ENCODE measurements at places on chromosomes 4 and X.

DNA sequence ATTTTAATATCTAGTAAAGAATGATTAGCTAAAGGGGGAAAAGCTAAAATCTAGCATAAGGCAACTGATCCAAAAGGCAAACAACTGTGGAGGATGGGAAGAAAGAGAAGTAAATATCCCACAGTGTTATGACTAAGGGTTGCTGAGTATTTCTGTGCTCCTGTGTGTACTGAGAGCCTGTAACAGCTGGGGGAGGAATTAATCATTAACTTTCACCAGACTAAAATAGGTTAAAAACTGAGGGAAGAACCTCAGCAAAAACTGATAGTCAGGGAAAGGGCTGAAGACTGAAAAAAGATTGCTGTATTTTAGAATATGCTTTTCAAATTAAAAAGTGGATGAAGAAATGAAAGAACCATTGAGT, 365.9 kb downstream of the CXXC4 start:
- no peak for DNase-seq

GRCh38 chr4:139633195-139633594, 32.4 kb upstream of the MGST2 start:
- no peak for DNase-seq

- DNase-seq, result no peak
These were observed 8.8 kb downstream of the PPM1K start for GRCh38 chr4:88275516-88275915.

DNA sequence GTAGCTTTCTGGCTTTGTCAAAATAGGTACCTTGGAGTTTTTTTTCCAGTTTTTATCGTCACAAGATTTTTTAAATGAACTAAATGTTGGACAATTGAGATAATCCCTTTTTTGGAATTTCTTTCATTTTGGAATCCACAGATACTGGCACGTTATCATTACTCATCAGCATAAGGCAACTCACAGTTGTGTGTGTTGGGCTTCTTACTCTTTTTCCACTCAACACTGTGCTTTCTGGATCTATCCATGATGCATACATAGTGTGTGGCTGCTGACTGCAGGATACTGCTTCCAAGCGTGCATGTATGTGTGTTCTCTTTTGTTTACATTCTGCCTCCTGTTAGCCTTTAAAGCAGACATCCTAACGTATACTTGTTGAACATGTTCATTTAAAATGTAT, 113.5 kb upstream of the FAM9A start:
- no peak for DNase-seq

DNA sequence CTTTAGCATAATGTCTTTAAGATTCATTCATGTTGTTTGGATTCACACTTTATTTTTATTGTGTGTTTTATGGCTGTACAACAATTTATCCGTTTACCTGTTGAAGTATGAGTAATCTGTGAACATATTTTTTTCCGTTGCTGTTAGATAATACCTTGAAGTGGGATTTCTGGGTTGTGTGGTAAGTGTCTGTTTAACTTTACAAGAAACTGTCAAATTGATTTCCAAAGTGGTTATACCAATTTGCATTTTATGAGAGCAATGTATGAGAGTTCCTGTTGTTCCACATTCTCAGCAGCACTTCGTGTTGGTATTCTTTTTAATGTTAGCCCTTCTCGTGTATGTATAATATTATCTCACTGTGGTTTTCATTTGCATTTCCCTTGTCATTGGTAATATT, 53.6 kb downstream of the USP53 start:
- DNase-seq, result peak; percentile 10

DNA sequence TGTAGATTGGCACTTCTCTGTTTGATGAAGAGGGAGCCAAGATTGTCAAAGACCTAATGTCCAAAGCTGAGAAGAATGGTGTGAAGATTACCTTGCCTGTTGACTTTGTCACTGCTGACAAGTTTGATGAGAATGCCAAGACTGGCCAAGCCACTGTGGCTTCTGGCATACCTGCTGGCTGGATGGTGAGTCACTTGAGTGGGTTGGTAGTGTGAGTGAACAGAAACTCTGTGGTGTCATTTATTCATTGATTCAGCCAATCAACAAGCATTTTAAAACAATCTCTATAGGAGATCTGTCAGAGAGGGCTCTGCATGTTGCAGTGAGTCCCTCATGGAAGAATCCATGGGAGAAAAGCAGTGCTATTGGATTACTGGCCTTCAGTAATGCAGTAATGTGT, 16.3 kb downstream of the TAF9B start:
- DNase-seq, result peak; percentile 41

DNA sequence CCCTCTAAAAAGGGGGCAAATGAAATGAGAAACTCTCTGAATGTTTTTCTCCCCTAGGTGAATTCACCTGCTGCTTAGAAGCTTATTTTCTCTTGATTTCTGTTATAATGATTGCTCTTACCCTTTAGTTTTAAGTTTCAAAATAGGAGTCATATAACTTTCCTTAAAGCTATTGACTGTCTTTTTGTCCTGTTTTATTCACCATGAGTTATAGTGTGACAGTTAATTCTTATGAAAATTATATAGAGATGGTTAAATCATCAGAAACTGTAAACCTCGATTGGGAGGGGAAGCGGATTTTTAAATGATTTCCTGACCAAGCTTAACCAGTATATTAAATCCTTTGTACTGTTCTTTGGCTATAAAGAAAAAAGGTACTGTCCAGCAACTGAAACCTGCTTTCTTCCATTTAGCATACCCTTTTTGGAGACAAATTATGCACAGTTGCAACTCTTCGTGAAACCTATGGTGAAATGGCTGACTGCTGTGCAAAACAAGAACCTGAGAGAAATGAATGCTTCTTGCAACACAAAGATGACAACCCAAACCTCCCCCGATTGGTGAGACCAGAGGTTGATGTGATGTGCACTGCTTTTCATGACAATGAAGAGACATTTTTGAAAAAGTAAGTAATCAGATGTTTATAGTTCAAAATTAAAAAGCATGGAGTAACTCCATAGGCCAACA, 4.2 kb downstream of the ALB start:
- no peak for DNase-seq
